Frontal cortex (tissue), 4 donors: ENCODE measurements at places on chromosomes 1 and 21. TPM values are rescaled to one million over a fixed set of nuclear protein-coding genes. Genes with fewer than 3 reads are reported as not detected.

The EPHB2 gene
- 22.8 TPM for total RNA-seq

DNA sequence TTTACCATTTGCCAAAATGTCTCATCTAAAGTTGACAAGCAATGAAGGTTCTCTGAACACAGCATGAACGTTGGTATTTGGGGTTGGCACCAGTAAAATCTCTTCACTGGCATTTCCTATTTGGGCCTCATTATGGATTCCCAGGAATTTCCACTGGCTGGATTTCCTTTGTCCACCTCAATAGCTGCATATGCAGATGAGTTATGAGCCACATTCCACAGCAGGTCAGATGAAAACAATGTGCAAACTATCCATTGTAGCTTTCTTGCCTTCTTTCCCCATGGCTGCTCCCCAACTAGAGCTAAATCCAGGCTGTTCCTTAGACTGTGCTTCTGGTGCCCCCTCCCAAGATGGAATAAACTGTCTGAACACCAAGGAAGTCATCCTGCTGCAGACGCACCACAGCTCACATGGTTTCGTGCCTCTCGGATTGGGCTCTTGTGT is 168.1 kb upstream of the FGGY start:
- no peak for DNase-seq

DNA sequence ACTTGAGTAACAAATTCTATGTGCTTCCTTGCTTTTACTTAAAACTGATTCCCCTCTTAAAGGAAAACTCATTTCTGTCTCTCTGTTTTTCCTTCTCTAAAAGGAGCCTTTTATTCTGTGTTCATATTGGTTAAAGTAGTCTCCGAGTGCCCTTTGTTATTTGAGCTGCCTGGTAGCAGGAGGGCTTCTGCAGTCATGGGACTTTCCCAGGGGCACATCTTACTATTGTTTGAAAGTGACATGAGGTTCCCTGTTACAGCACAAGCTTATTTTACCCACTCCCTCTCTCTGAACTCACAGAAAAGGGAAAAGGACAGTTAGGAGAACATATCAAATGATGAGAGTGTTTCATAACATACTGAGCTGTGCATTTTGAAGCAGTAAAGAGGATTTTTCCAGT is 58.1 kb upstream of the ANGPTL1 start:
- no peak for DNase-seq

DNA sequence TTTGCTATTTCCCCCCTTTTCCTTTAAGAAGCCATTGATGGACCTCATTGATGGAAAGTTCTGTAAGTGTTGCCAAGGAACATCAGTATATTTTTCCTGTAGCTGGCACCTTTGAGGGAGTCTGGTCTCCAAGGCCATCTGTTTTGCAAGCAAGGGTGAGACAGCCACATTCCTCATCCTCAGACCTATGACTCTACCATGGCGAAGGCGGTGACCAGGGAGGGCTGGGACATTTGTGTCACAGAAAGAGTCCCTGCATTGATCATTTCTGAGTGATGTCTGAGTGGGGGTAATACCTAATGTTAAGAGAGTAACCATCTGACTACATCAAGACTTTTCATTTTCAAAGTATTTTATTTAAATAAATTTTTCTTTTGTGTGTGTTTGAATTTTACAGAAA is 35.4 kb downstream of the KIAA0040 start:
- no peak for DNase-seq

DNA sequence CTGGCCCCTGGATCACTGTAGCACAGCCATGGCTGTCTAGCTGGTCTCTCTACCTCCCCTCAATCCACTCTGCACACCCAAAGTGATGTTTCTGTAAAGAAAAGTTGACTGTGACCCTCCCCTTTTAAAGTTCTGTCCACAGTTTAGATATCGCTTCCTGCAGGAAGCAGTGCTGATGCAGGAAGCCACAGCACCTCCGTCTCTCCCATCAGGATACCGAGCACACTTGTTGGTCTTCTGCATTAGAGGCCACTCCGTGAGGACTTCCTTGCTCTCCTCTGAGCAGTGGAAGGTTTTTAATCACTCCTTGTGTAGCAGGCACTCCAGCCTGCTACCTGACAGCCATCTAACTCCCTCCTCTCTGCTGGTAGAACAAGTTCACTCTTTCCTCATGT is 69.5 kb downstream of the GADD45A start:
- DNase-seq, result no peak

DNA sequence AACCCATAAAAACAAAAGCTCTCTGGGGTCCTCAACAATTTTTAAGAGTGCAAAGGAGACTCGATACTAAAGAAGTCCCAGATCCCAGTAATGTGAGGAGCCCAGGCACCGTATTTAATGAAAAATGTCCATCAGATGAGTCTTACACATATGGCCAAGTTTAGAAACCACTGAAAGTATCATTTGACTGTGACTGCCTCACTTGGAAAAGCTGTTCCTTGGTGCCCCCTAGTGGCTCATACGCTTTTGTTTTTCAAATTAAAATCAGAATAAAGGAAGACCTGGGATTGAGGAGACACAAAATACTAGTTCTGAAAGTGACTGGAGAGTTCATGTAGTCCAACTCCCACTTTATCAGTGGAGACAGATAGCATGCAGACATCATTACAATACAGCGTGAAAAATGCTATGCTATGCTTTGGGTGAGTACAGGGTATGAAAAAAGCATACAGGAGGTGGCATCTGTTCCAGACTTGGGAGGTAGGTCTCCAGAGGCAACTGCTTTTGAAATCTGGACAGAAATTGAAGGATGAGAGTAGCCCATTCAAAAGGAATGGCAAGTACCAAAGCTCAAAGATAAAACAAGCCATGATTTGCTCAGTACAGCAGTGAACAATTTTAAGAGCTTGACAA is 33.8 kb downstream of the GDAP2 start:
- peak; percentile 1 for DNase-seq

DNA sequence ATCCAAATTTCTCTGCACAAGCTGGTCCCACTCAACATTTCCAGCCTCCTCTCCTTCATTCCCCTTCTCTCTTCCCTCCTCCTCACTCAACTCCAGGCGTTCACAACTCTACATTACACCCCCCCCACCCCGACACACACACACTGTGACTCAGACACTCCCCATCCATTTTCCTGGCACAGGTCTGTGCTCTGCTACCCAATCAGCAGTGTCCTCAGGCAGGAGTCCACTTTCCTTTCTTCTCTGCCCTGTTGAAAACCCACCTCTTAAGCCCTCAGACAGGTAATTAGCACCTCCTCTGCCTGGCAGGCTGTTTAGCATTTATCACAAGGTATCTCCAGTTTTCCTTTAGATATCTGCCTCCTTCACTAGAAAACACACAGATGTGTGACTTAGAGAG is 8.8 kb upstream of the LMX1A start:
- no peak for DNase-seq

GRCh38 chr1:31663622-31664452 is 19.2 kb upstream of the PEF1 start:
- peak; percentile 78 for DNase-seq

- DNase-seq, result no peak
Observed at GRCh38 chr21:28644762-28645161, 347.9 kb downstream of the LTN1 start.

DNA sequence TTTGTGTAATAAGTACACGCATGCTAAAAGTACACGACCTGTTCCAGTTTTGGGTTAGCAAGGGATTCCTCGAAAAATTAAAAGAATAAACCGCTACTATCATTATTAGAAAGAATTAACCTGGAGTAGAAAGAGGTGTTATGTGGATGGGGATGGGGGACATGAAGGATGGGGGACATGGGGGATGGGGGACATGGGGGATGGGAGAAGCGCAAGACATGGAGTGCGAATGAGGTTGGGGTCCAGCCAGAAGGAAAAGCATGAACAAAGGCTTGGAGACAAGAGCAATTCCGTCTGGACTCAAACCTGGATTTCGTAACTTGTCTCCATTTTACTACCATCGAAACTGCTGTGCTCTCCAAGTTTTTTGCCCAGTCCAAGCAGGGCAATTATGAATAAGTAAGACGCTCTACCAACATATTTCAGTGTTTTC is 591 bp upstream of the KDM1A start:
- DNase-seq, result peak; percentile 29
